ENCODE measurements at places on chromosomes 3 and 15.
A peak's percentile ranks its signal among the peaks of the same experiment; 100 is the strongest.

GRCh38 chr3:42745291-42745745 is 27.7 kb downstream of the CCDC13 start:
- DNase-seq, result no peak

DNA sequence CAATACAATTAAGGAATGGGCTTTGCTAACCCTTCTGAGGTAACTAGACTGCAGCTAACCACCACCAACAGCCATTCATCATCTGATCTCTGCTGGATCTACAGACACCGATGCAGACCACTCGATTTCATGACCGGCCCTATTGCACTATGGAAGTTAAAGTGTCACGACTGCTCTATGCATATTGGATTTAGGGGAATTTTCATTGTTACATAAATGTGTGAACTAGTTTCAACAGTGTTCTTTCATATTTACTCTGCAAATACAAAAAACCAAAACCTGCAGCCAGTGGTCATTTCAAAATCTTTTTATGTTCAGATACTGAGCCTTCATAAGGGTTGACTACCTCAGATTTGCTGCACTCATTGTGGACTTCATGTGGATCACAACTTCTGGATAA is 14.5 kb downstream of the CDV3 start:
- DNase-seq, result no peak

GRCh38 chr3:136954980-136955780 is 2.6 kb upstream of the IL20RB start:
- no peak for DNase-seq

GRCh38 chr3:62723914-62724217 is 151.3 kb downstream of the CADPS start:
- DNase-seq, result no peak

DNA sequence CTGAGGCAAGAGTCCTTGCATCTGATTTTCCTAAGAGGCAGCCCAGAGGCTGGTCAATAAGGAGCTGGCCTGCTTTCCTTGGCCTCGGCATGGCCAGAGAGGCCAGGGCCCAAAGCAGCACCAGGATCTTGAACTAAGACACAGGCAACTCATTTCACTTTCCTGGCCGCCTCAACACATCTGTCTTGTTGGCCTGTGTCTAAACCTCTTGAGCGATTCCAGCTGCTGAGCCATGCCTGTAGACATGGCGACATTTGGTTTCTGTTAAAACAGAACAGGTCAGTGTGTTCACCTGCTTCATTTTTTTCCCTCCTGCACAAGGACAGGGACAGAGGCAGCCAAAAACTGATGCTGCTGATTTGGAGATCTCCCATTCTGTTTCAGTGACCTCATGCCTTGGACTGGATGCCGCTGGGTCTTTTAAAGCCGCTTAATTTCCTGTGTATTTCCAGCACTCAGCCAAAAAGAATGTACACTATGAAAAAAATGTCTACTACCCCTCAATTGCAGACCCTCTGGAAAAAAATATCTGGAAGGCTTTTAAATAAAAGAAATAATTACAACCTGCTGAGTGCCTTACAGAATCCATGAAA is 266.6 kb upstream of the ICE2 start:
- DNase-seq, result no peak

GRCh38 chr3:186588632-186589031 is 18.1 kb downstream of the DNAJB11 start:
- DNase-seq, result no peak

- no peak for DNase-seq
Measured at GRCh38 chr3:107847791-107848190, 243.0 kb downstream of the CD47 start.

DNA sequence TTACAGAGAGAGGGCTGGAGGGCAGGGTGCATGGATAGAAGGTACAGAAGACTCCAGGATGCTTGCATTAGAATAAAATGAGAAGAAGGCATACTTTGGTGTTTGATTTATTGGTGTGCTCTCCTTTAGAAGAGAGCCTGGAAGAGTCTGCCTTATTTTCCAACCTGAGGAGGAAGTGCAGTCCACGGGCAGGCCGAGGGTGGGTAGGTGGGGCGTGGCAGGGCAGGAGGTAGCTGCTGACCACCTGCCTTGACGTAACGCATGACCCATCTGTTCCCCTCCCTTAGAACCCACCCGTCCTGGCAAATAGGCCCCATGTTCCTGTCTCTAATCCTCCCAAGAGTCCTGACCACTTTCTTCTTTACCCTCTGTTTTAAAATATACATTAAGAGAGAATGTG is 222.3 kb upstream of the LYSMD4 start:
- DNase-seq, result peak; percentile 0

- DNase-seq, result peak; percentile 10
Measured at GRCh38 chr3:144770915-144771351, 799.3 kb downstream of the DIPK2A start.

GRCh38 chr3:122975163-122975923 is 52.2 kb downstream of the SEMA5B start:
- DNase-seq, result peak; percentile 60

DNA sequence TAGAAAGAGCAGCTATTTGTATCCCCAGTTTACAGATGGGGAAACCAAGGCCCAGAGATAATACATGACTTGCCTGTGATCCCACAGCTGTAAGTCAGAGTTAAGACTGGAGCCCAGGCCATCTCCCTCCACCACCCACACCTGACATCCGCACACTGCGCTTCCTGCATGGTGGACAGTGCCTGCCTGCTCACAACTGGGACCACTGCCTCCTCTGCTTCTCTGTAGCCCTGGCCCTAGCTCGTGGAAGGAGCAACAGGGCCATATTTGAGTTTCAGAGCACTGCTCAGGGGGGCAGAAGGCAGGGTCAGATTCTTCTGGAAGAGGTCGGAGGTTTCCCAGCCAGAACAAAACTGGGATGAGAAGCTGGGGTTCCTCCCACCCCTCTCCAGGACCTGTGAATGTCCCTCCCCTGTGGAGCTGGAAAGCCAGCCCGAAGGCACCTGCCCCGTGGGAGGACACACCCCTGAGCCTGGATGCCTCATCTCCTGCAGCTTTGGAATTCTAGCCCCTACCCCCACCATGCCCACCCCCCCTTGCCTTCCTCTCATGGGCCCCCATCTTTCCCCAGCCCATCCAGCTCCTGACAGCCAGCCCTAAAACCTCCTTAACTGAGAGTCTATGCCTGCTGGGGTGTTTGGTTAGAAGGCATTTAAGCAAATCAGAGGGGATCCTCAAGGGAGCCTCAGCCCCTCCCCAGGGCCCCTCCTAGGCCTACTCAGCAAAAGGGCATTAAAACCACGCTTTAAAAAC is 100.1 kb downstream of the TPRA1 start:
- DNase-seq, result no peak

DNA sequence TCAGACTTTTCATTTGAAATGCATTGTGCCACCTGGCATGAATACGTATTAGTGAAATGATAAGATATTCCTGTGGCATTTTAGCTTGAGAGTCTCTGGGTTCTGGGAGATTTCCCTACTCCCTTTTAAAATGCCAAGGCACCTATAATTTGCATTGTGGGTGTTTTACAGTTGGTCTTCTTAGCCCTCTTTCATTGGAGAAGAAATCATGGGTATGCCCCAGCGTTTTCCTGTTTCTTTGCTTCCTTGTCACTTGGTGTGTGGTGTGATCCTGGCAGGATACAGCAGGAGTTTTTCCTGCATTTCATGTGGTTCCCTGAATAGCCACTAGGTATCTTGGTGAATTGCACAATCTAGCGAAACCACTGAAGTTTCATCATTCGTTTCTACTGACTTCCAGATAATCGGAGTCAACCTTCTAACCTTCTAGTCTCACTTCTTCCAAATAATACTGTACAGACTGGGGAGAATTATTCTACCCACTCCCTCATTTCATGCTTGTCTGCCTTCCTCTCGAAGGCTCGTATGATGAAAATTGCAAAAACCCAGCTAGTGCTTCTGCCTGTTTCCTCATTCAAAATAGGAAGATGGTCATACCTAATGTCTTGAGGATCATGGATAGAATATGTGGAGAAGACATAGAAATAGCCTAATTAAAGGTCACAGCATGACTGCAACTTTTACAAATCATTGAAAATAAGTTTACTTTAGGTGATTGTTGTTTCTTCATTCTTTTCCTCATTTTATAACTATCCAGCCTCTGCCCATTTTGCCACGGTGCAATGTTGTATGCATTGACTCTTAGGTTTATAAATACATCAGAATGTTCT is 2.6 kb downstream of the BHLHE40 start:
- no peak for DNase-seq

DNA sequence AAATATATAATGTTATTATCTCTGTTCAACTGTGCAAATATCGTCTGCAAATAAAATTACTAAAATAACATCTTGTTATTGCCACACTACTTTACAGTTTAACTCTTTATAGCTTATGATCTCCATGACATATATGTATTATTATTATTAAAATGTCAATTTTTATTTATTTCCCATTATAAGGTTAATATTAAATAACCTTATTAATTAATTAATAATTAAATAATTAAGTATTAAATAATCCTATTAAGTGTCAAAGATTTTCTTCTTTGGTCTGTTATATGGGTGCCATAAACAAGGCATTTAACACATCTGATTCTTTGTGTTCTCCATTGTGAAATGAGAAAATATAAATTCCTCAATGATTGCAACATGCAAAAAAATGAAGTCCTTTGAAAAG is 10.0 kb downstream of the BCHE start:
- DNase-seq, result no peak

DNA sequence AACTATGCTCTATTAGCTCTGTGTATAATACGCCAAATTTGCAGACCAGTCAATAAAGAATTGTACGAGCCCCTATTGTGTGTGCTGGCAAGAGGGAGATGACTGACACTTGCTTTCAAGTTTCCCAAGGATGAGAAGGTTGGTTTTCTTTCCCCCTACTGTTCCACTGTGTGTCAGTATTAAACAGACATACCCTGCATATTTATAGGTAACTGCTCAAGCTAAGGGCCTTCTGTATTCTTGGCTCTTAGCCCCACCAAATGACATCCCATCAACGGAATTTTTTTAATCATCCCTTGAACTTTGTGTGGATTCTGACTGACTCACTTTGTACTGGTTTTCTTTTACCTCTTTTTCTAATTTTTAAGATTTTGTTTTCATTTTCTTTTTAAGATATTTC is 60.6 kb upstream of the GYG1 start:
- DNase-seq, result no peak

- DNase-seq, result no peak
Measured at GRCh38 chr15:55914446-55914845, 79.0 kb downstream of the NEDD4 start.

GRCh38 chr3:138625707-138626365 is 17.3 kb downstream of the FAIM start:
- no peak for DNase-seq

GRCh38 chr3:183583331-183584245 is 28.1 kb upstream of the KLHL6 start:
- no peak for DNase-seq

- no peak for DNase-seq
Measured at GRCh38 chr3:131075632-131076328, 49.1 kb downstream of the NEK11 start.

DNA sequence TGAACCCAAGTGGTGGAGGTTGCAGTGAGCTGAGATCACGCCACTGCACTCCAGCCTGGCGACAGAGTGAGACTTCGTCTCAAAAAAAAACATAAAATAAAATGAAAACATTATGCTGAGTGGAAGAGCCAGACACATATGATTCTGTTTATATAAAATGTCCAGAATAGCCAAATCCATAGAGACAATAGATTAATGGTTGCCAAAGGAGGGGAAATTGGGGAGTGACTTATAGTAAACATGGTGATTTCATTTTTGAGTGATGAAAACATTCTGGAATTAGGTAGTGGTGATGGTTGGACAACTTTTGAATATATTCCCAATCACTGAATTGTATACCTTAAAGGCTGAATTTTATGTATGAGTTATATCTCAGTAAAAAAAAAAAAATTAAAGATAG is 172.0 kb upstream of the BFSP2 start:
- no peak for DNase-seq

- DNase-seq, result no peak
Measured at GRCh38 chr3:133112666-133113065, 74.5 kb downstream of the TMEM108 start.

- DNase-seq, result no peak
Measured at GRCh38 chr3:8875836-8876235, 87.4 kb downstream of the RAD18 start.

DNA sequence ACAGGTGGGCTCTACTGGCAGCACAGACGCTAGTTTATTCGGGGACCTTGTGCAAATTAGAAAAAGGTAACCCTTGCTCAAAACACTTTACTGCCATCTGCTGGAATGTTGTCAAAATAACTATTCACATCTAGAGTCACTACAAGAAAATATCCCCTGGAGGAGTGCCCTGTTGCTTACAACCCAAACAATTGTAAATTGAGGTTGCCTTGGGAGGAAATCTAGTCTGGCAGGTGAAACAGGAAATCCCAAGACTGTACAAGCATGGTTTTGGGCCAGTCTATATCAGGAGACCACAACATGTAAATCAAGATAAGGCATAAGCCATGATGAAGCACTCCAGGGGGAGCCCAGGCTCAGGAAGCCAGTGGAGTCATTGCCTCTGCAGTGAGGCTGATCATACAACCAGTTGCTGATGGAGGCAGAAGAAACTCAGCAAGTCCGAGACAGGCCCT is 136.8 kb upstream of the ACP3 start:
- peak; percentile 64 for DNase-seq

DNA sequence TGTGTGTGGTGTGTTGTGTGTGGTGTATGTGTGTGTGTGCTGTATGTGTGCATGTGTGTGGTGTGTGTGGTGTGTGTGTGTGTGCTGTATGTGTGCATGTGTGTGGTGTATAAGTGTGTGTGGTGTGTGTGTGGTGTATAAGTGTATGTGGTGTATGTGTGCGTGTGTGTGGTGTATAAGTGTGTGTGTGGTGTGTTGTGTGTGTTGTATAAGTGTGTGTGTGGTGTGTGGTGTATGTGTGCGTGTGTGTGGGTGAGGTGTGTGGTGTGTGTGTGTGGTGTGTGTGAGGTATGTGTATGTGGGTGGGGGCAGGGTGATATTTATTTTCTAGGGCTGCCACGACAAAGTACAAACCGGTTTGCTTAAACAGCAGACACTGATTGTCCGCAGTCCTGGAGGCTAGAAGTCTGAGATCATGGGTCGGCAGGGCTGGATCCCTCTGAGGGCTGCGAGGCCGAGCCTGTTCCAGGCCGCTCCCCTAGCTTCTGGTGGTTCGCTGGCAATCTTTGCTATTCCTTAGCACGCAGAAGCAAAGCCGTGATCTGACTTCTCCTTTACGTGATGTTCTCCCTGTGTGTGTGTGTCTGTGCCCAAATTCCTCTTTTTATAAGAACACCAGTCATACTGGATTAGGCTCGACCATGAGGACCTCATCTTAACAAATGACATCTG is 160.2 kb downstream of the XXYLT1 start:
- DNase-seq, result no peak

DNA sequence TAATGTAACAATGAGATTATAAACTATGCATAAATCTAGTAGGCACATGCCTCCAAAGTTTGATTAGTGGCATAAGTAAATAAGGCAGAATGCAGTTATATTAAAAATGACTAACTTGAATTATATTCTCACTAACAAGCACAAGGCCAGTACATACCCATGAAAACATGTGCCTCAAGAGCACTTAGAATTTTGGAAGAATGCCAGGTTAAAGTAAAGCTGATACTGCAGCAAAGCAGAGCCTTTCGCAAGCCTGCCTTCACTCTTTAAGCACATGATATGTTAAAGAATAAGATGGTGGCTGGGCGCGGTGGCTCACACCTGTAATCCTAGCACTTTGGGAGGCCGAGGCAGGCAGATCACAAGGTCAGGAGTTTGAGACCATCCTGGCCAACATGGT is 49.0 kb downstream of the KBTBD12 start:
- no peak for DNase-seq

GRCh38 chr15:99603828-99604227 is 38.0 kb downstream of the MEF2A start:
- no peak for DNase-seq

GRCh38 chr3:134937256-134938028 is 142.4 kb downstream of the EPHB1 start:
- peak; percentile 59 for DNase-seq

GRCh38 chr3:61564395-61565059 is 3.2 kb downstream of the PTPRG start:
- DNase-seq, result peak; percentile 73
